HFFc6 (cell line): ENCODE measurements at places on chromosomes 11 and 22.

DNA sequence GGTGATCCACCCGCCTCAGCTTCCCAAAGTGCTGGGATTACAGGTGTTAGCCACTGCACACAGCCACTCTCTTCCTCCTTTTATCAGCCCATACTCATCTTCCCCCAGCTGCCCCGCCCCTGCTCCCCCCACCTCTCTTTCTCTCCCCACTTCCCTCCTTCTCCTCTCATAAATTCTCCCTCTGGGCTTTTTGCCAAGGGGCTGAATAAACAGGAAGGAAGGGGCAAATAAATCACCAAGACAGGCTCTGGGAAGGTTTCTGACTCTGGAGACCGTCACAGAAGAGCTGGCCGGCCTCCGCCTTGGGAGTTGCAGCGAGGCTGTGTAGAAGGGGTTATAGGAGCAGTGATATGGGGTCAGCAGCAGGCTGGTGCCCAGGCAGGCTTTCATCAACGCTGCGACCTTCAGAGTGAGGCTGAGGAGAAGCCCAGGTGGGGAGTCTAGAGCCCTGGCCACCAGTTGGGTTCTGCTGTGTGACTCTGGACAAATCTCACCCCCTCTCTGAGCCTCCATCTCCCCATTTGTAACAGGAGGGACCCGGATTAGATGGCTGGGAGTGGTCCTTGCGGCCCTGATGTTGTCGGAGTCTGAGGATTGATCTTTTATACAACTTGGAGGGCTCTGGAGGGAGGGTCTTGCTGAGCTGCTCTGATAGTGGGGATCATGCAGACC, 62.6 kb upstream of the RASD2 start:
- peaks cover 5% of the 10 kb centered on the region for H3K27me3 ChIP-seq
- H3K4me3 ChIP-seq, result no peak overlapping the region
- peaks cover 38% of the 10 kb centered on the region for H3K4me1 ChIP-seq

DNA sequence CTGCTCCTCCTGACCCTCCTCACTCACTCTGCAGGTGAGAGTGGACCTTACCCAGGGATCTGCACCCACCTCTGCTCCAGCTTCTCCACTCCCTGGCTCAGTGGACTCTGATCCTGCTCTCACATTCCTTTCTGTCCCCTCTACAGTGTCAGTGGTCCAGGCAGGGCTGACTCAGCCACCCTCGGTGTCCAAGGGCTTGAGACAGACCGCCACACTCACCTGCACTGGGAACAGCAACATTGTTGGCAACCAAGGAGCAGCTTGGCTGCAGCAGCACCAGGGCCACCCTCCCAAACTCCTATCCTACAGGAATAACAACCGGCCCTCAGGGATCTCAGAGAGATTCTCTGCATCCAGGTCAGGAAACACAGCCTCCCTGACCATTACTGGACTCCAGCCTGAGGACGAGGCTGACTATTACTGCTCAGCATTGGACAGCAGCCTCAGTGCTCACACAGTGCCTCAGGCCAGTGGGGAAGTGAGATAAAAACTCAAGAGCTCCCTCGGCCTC, 29.7 kb upstream of the VPREB1 start:
- H3K27ac ChIP-seq, result no peak overlapping the region
- H3K27me3 ChIP-seq, result peaks cover 27% of the 10 kb centered on the region
- no peak for DNase-seq
- no peak overlapping the region for H3K4me3 ChIP-seq

DNA sequence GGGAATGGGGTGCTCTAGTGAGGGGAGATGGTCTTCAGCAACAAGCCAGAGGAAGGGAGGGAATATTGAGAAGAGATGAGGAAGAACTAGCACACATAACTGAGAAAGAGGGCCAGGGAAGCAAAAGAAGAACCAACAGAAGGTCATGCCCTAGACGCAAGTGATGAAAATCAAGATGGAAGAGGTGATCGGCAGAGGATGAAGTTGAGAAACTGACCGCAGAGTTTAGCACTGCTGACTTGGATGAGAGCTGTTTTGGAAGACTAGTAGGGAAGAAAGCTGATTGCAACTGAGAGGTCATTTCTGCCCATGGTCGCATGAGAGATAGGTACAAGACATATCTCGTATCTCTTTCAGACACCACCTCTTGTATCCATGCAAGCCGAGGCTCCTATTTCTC, 2.9 kb downstream of the SPINDOC start:
- no peak for DNase-seq
- peaks cover 18% of the 10 kb centered on the region for H3K36me3 ChIP-seq
- H3K4me3 ChIP-seq, result no peak overlapping the region
- no peaks in the 10 kb centered on the region; the same call in 1 of the 2 replicates for H3K27me3 ChIP-seq

- peak overlapping the region; percentile 91 for H3K4me3 ChIP-seq
- H3K27ac ChIP-seq, result peak overlapping the region; percentile 46; the same call in 1 of the 2 replicates
- DNase-seq, result peak; percentile 4
- no peaks in the 10 kb centered on the region for H3K27me3 ChIP-seq
- peaks cover 34% of the 10 kb centered on the region for H3K36me3 ChIP-seq
- H3K4me1 ChIP-seq, result peaks cover 20% of the 10 kb centered on the region
Observed at GRCh38 chr11:129894278-129895125, 876 bp downstream of the NFRKB start.

- peaks cover 6% of the 10 kb centered on the region; the same call in 1 of the 2 replicates for H3K36me3 ChIP-seq
- H3K27ac ChIP-seq, result peak overlapping the region; percentile 72; the same call in 1 of the 2 replicates
- no peak overlapping the region for H3K4me3 ChIP-seq
- H3K4me1 ChIP-seq, result peaks cover 29% of the 10 kb centered on the region
- DNase-seq, result peak; percentile 43
Observed at GRCh38 chr22:20783844-20784723, 10.2 kb downstream of the SERPIND1 start.

DNA sequence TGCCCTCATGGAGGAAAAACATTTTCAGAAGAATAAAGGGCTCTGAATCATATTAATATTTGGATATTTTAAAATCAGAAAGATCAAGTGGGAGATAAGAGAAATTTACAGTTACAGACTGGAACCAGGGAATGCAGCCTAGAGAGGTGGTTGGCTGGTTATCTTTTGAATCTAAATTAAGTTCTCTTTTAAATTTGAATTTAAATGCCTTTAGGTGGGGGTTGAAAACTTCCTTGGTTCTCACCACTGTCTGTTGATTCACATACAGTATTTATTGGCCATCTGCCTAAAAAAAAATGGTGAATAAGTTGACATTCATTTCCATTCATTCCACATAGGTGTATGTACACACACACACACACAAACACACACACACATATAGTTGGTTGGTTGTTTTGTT, 35.7 kb upstream of the PTPRJ start:
- peaks cover 4% of the 10 kb centered on the region for H3K27me3 ChIP-seq
- no peak for DNase-seq
- no peak overlapping the region for H3K4me3 ChIP-seq
- H3K4me1 ChIP-seq, result peaks cover 51% of the 10 kb centered on the region

- no peak for DNase-seq
- no peak overlapping the region for H3K27ac ChIP-seq
- no peaks in the 10 kb centered on the region for H3K4me1 ChIP-seq
- H3K4me3 ChIP-seq, result no peak overlapping the region
- H3K27me3 ChIP-seq, result peaks cover 10% of the 10 kb centered on the region
Observed at GRCh38 chr22:39030705-39031104, 9.8 kb downstream of the APOBEC3D start.

DNA sequence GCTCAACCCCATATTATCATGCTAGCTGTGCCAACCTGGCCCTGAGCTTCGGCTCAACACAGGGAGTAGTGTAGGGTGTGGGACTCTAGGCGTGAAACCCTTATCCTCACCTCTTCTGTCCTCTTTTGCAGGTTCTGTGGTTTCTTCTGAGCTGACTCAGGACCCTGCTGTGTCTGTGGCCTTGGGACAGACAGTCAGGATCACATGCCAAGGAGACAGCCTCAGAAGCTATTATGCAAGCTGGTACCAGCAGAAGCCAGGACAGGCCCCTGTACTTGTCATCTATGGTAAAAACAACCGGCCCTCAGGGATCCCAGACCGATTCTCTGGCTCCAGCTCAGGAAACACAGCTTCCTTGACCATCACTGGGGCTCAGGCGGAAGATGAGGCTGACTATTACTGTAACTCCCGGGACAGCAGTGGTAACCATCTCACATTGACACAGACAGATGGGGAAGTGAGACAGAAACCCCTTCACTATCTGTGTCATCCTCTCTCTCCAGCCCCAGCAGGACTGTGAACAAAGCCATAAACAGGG, 76.4 kb downstream of the GGTLC2 start:
- H3K27ac ChIP-seq, result no peak overlapping the region
- H3K36me3 ChIP-seq, result no peaks in the 10 kb centered on the region
- peaks cover 16% of the 10 kb centered on the region for H3K27me3 ChIP-seq
- no peak for DNase-seq
- H3K4me1 ChIP-seq, result peaks cover 15% of the 10 kb centered on the region

DNA sequence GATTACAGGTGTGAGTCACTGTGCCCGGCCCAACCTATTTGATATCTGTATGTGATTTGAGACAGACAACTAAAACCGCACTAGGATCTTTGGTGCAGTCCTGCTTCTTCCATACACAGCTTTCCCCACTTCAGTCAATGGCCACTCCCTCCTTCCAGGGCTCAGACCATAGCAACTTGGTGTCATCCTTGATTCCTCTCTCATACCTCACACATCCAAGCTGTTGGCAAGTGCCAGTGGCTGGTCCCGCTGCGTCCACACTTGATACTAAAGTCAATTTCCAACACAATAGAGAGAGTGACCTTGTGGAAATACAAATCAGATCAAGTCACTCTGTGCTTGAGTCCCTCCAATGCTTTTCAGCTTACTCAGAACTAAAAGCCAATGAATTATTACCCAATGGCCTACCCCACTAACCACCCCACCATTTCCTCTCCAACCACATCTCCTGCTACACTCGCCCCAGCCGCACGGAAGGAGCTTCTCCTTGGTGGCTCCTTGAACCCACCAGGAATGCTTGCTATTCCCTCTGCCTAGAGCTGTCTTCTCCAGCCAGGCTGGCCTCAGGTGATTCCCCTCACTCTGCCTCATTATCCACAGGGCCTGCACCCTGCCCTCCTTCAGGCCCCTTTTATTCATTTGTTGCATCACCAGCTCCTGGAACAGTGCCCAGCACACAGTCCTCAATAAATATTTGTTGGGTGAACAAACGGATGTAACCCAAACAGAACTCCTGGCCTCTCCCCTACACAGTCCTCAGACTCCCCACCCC, 12.9 kb downstream of the ABTB2 start:
- peaks cover 17% of the 10 kb centered on the region for H3K27me3 ChIP-seq
- DNase-seq, result peak; percentile 72
- peaks cover 56% of the 10 kb centered on the region for H3K4me1 ChIP-seq
- peak overlapping the region; percentile 52 for H3K4me3 ChIP-seq

DNA sequence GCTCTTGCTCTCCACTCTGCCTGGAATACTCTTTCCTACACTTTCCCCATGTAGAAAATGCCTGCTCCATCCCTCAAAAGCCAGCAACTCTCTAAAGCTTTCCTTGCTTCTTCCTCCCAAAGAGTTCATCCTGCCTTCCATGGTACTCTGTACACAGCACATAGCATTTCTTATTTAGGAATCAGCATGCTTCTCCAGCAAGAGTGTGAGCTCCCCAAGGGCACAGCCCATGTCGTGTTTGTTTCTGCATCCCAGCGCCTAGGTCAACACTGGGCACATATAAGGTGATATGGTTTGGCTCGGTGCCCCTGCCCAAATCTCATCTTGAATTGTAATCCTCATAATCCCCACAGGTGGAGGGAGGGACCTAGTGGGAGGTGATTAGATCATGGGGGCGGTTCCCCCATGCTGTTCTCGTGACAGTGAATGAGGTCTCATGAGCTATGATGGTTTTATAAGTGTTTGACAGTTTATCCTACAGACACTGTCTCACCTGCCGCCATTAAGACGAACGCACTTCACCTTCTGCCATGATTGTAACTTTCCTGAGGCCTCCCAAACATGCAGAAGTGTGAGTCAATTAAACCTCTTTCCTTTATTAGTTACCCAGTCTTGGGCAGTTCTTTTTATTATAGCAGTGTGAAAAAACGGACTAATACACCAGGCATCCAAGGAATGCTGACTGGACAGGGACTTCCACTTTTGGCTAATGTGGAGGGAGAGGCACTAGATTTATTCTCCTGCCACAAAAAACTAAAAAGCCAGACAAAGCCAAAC, 8.2 kb downstream of the VPS37C start:
- peak; percentile 76 for DNase-seq
- peak overlapping the region; percentile 86 for H3K27ac ChIP-seq
- peak overlapping the region; percentile 58 for H3K4me3 ChIP-seq
- peaks cover 38% of the 10 kb centered on the region for H3K4me1 ChIP-seq

- no peaks in the 10 kb centered on the region for H3K4me1 ChIP-seq
- H3K4me3 ChIP-seq, result no peak overlapping the region
- no peaks in the 10 kb centered on the region for H3K27me3 ChIP-seq
- no peaks in the 10 kb centered on the region for H3K36me3 ChIP-seq
Observed at GRCh38 chr11:1968454-1969002, 21.4 kb downstream of the MRPL23 start.

- peaks cover 5% of the 10 kb centered on the region for H3K27me3 ChIP-seq
- H3K27ac ChIP-seq, result no peak overlapping the region
- H3K4me3 ChIP-seq, result peak overlapping the region; percentile 46
- DNase-seq, result no peak
Observed at GRCh38 chr11:93028960-93029522, 59.6 kb downstream of the MTNR1B start.

GRCh38 chr11:17230867-17231851, 23.4 kb upstream of the PIK3C2A start:
- H3K4me1 ChIP-seq, result peaks cover 12% of the 10 kb centered on the region
- DNase-seq, result no peak
- H3K36me3 ChIP-seq, result no peaks in the 10 kb centered on the region
- no peaks in the 10 kb centered on the region; the same call in 1 of the 2 replicates for H3K27me3 ChIP-seq

- no peak overlapping the region for H3K4me3 ChIP-seq
- H3K27me3 ChIP-seq, result no peaks in the 10 kb centered on the region; the same call in 1 of the 2 replicates
- H3K4me1 ChIP-seq, result no peaks in the 10 kb centered on the region
- no peak overlapping the region for H3K27ac ChIP-seq
Observed at GRCh38 chr11:115391160-115391559, 113.1 kb downstream of the CADM1 start.

- no peaks in the 10 kb centered on the region; the same call in 1 of the 2 replicates for H3K27me3 ChIP-seq
- no peak overlapping the region for H3K4me3 ChIP-seq
- no peak overlapping the region for H3K27ac ChIP-seq
- peaks cover 5% of the 10 kb centered on the region; the same call in 1 of the 2 replicates for H3K4me1 ChIP-seq
Observed at GRCh38 chr22:46969961-46970360, 207.5 kb downstream of the TBC1D22A start.

DNA sequence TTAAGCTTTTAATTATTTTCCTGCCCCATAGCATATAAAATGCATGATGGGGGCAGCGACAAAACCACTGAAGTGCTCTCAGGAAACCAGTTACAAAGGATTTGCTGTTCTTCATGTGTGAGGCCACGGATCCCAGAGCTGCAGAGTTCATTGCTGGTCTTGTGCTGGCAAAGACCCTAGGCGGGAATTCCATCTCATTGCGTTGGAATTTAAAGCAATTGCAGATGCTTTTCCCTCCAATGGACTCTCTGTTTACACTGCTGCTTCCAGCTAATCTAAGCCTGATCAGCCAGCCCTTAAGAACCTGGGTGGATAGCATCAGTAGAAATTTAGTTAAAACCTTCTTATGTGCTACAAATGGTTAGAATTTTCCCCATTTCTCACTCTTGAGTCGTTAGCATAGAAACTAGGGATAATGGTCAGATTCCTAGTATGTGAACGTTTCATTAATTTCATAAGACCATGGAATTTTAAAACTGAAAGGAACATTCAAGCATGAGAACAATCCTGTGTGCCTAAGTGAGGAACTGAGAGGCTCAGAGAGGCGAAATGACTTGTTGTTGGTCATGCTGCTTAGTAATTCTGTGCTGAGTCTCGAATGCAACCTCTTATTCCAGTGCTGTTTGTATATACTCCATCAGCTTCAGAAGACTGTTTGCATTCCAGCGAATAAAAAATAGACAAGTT, 36.1 kb upstream of the ADSL start:
- H3K4me1 ChIP-seq, result peaks cover 44% of the 10 kb centered on the region
- H3K4me3 ChIP-seq, result peak overlapping the region; percentile 84
- H3K36me3 ChIP-seq, result peaks cover 37% of the 10 kb centered on the region
- peak; percentile 85 for DNase-seq

- H3K27me3 ChIP-seq, result peaks cover 24% of the 10 kb centered on the region
- no peak overlapping the region for H3K4me3 ChIP-seq
- H3K36me3 ChIP-seq, result no peaks in the 10 kb centered on the region
- peak; percentile 17 for DNase-seq
Observed at GRCh38 chr11:3087821-3088800, 30.9 kb upstream of the CARS1 start.
